ENCODE measurements at places on chromosomes 16 and 17.

DNA sequence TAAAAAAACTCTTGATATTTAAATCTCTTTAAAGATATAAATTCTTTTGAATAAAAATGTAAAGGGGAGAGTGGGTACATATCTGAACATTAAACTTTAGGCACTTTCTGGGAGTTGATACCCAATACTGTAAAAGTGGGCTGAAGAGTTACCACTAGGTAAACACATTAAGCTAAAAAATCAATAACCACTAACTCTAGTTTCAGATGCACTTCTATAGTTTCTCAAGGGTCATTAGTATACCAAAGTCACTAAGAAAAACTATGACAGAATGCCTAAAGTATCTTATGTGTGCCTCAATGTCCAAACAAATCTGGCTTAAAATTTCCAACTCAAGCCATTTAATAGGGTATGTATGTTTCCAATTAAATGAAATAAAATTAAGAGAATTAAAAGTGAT is 13.1 kb upstream of the CFDP1 start:
- no peak for DNase-seq

DNA sequence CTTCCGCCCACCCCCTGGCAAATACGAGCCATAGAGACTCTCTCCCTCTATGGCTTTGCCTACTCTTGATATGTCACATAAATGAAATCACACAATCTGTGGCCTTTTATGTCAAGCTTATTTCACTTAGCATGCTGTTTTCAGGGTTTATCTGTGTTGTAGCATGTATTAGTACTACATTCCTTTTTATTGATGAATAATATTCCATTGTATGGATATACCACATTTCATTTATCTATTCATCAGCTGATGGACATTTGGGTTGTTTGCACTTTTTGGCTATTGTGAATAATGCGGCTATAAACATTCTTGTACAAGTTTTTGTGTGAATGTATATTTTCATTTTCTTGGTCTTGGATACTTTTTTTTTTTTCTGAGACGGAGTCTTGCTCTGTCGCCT is 37.0 kb upstream of the DHX8 start:
- DNase-seq, result no peak

DNA sequence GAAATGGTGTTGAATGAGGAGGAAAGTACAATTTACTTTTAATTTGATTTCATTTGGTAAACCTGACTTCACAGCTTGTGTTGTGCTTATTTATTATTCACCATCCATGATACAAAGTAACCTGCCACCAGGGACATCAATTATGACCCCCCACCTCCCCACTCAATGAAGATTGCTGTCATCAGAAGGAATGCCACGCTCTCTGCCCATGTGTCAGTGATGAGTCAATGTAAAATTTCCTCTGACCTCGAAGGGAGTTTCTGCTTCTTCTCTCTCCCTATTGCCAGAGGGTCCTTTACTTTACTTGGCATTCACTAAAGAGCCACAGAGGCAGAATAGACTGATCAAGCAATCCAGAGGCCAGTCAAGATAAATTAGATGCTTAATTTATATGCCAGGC is 759.7 kb downstream of the CDH11 start:
- no peak for DNase-seq

GRCh38 chr17:57484081-57484666 is 227.9 kb downstream of the MSI2 start:
- DNase-seq, result no peak

- DNase-seq, result no peak
Measured at GRCh38 chr17:18319604-18320256, 4.6 kb downstream of the SMCR8 start.

- no peak for DNase-seq
Measured at GRCh38 chr17:6454495-6455320, 10.5 kb downstream of the PIMREG start.

DNA sequence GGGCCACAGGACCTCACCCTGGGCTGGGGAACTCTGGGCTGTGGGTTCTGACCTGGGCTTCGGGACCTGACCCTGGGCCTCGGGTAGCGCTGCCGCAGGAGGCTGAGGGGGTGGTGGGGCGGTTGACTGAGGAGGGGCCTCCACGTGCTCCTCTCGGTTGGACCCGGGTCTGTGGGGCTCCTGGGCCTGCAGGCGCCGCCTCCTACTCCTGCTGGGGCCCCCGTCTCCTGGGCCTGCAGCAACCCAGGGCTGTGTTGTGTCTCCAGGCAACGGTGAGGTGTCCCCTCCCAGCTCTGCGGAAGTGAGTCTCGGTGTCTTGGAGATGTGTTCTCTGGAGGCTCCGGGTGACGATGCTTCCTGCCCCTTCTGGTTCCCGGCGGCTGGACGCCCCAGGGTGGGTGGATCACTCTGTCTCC is 41.5 kb upstream of the GNG13 start:
- DNase-seq, result no peak

DNA sequence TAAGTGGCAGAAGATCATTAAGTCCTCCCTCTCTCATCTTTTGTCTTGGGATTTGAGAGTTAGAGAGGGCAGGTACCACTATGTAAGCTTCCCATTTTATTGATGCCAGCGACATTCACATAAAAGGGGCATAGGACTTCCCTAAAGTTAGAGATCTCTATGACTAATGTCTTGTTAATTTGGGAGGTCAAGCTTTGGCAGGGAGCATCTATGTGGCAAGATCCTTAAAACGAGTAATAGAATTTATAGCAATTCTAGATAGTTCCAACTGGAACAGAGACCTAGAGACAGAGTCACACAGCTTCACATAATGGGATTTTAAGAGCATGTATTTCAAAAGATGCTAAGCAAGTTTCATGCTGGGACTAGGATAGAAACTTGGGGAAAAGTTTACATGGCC is 308.0 kb downstream of the MAP2K6 start:
- DNase-seq, result no peak

GRCh38 chr16:28053461-28053860 is 10.1 kb downstream of the GSG1L start:
- no peak for DNase-seq

DNA sequence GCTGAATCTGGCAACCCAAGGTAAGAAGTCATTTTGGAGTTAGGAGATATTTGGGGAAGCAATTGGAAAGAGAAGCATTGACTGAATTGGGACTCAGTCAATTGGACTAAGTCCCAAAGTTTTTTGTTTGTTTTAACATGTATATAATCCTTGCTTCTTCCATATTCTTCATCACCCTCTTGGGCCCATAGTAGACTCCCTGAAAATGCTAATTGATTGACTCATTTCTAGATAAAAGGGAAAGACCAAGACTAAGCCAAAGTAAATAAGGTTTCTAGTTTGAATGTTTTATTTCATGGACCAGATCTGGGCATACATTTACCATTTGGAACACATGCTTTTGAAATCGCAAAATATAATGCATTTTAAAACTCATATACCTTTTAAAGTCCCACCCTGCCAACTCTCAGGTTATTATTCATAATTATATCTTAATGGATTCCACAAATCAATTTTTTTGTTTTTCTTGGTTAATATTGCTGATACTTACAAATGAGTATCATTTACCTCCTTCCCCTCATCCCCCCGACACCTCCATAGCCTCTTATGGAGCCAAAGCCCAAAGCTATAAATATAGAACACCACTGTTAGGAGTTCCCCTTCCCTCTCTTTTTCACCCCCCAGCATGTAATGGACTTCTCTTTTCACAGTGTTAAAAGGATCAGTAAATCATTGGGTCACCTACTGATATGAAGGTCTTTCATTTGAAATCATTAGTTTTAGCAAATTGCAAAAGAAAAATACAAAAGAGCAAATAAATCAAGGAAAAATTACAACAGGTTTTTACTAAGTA is 674.0 kb upstream of the SOX9 start:
- DNase-seq, result no peak

DNA sequence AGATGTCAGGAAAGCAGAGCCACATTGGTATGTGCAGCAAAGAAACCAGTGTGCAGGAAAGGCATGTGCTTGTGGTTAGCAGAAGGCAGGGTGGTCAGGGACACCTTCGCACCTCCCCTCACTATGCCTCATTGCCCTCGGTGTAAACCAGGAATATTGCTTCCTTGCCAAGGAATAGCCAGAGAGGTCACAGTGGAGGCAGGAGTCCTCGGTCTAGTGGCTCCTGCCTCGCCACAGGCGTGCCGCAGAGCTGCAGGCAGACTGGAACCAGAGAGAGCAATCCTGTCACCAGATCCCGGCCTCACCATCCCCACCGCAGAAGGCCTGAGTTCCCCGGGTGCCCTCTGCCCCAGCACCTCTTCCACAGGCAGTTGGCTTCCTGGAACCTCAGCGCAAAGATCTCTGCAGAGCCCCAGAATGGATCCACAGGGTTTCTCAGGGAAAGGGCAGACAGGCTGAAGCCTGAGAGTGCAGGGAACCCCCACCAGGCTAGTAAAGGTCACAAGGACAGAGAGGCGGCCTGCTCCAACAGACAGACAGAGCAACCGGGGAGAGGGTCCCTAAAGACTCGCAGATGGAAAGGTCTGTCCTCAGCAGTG is 21.6 kb downstream of the CCDC182 start:
- no peak for DNase-seq

DNA sequence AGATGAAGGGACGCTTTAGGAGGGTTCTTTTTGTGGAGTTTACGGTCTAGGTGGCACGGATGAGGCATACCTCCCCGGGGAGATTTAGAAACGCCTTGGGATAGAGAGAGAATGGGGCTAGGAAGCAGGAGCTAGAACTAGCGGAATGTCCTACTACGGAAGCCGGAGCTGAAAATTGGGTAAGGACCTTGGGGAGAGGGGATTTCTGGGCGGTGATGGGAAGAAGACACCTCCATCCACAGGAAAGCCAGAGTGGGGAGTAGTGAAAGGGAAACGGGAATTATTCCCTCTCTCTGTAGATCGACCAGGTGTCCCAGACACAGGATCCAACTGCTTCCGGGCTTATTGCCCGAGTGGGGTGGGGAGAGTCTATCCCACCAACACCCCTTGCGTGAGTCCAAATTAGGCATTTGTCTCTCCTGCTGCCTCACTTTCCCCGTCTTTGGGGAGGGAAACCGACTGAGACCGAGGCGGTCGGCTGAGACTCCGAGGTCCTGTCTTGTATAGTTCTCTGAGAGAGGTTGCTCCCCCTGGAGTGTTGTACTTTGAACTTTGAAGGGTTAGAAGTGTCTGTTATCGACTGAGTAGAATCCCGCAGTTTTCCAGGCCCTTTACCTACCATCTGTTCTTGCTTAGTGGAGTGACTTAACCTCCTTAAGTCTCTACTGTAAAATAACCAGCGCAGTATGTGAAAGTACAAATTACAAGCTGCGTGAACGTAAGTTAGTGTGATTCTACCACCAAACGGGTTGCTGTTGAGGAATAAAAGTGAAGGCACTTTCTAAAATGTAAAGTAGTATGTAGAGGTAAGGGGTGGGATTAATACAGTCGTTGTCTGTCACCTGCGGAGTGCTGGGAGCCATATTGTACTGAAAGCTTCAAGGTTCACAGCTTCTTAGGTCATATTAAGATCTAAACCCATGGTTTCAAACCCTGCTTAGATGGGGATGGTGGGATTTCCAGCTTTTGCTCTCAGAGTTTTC is 1.0 kb downstream of the RSPRY1 start:
- no peak for DNase-seq

DNA sequence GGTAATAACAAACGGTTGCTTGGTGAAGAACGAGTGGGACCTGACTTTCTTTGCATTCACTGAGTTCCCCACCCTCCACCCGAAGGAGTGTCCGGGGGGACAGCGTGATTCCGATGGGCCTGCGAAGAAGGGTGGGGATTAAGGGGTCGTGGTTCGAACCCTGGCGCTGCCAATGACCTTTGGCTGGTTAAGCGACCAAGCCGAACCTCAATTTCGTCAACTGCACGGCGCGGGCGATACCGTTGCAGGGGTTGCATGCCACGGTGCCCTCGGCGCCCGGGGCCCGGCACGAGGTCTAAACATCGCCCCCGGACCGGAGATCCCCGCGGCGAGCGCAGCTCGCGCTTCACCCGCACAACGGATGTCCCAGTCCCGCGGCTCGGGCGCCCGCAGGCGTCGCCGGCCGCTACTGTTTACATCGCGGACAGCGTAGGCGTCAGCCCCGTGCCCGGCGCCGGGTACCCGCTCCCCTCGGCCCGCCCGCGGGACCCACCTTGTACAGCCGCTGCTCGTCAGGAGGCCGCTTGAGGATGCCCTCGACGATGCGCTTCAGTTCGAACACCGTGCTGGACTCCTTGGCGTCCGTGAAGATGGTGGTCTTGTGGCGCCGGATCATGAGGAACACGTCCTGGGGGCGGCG is 460 bp downstream of the ELOB start:
- DNase-seq, result no peak

Data from GM04504 (cell line).